A375 (cell line): ENCODE measurements at places on chromosomes 16 and 17. TPM values are rescaled to one million over a fixed set of nuclear protein-coding genes. Genes with fewer than 3 reads are reported as not detected.

The HSD17B2 gene
- total RNA-seq, result not detected in 2 replicates

The SKAP1 gene
- total RNA-seq, result 1.1 TPM in 1 of 2 replicates, not detected in the other

The TMIGD1 gene
- not detected in 2 replicates for total RNA-seq

The ZFPM1 gene
- 0.60 and 1.2 TPM in 2 replicates for total RNA-seq

The NT5M gene
- 5.7 and 5.8 TPM in 2 replicates for total RNA-seq

The RANBP10 gene
- 5.4 and 5.5 TPM in 2 replicates for total RNA-seq

The KRT27 gene
- not detected in 2 replicates for total RNA-seq

The C16orf89 gene
- not detected in 2 replicates for total RNA-seq

The KRT31 gene
- not detected in 2 replicates for total RNA-seq

The CDC6 gene
- 57.0 and 70.6 TPM in 2 replicates for total RNA-seq

The MYL4 gene
- not detected in 2 replicates for total RNA-seq

The ATP6V0D1 gene
- total RNA-seq, result 42.6 and 43.2 TPM in 2 replicates

The HOXB6 gene
- total RNA-seq, result 11.9 and 21.2 TPM in 2 replicates

The USP7 gene
- 56.0 and 59.3 TPM in 2 replicates for total RNA-seq

The NAGPA gene
- 17.6 and 23.9 TPM in 2 replicates for total RNA-seq

The PRR35 gene
- 0.16 TPM in 1 of 2 replicates, not detected in the other for total RNA-seq

The RDM1 gene
- total RNA-seq, result 3.1 and 4.3 TPM in 2 replicates

The OR1F1 gene
- total RNA-seq, result not detected in 2 replicates

The TSPAN10 gene
- total RNA-seq, result 1.7 and 2.2 TPM in 2 replicates

The CDRT15L2 gene
- not detected in 2 replicates for total RNA-seq

The PRR11 gene
- 22.2 and 24.7 TPM in 2 replicates for total RNA-seq

The ADAP2 gene
- total RNA-seq, result 0.80 TPM in 1 of 2 replicates, not detected in the other
